ENCODE measurements at places on chromosomes 3 and 15.

DNA sequence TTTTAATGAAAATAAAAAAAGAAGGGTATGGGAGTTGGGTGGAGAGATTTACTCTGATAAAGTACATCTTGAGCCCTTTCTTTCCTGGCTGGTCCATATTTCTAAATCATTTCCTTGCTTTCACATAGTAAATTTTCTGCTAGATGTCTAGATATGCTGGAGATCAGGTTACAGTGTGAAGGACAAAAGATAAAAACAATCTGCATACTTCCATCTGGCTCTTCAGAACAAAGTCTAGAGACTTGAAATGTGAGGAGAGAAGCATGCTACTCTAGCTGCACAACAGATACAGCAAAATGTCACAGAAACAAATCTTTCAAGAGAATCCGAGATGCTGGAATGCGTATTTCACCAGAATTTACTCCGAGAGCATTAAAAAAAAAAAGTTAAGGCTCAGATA lies 42.2 kb downstream of the FOXP1 start:
- no peak for DNase-seq

DNA sequence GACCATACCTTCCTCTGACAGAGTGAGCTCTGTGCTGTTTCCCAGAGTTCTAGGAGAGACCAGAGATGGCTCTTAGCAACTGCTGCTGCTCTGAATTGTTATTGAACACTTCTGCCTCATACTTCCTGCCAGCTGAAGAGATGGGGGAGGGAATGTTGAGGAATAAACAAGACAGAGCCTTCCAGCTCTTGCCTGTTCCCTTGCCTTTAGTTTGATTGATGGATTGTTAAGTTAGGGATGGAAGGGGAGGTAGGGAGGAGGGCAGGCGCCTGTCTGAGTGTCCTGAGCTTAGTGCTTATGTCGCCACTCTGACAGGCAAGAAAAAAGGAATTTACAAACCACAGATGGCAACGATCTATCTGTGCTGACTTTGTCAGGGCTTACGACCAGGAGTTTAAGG lies 42.8 kb downstream of the ZNF609 start:
- no peak for DNase-seq

DNA sequence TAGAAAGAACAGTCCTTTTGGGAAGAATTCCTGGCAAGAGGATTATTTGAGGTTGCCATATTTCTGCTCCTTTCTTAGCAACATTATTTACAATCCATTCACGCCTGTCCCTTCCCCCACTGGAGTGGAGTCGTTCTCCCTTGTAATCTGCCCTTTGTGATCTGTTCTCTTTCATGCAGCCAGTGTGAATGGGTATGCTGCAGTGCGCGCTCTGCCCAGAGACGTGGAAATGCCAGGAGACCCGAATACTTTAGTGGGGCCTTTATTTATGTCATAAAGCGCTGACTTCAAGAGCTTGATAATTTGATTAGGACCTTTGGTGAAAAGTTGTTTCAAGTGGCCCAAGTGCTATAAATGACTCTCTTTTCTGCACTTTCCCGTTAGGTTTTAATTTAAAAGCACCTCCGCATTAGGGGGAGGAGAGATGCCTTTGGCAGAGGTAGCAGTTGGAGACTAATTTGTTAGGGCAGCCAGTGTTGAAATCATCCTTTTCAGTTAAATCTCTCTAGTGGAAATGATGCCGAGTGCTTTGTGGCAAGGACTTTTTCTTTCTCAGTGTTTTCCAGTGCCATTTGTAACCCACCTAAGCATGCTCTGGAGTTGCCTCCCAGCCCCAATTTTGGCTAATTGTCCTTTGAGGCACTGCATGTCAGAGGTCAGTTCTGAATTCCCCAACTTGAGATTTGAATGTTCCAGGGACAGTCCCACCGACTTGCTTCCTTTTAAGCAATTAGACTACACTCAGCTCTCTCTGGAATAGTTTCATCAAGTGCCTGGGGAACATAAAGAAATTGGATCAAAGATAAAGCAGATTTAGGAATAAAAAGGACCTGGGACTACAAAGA lies 52.4 kb downstream of the PSMD6 start:
- no peak for DNase-seq

- peak; percentile 51 for DNase-seq
These were observed 26.4 kb upstream of the ATP8B4 start for GRCh38 chr15:50145451-50145872.

DNA sequence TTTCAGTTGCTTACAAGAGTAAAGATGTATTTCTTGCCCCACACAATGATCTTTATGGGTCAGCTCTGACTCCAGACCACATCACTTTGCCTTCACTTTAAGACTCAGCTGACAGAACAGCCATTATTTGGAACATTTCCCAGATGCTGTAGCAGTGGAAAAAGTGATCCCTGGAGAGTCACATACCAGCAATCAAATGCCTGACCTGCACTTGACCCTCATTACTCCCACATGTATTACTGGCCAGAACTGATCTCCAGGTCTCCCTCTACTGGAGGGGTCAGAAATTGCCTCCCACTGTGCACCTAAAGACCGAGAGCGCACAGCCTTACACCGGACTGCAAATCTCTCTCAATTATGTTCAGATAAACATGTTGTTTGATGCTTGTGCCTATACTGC lies 88.6 kb upstream of the ZNF385D start:
- peak; percentile 97 for DNase-seq

GRCh38 chr3:156304406-156304805 lies 184.0 kb downstream of the KCNAB1 start:
- peak; percentile 62 for DNase-seq

GRCh38 chr3:39762537-39763070 lies 46.8 kb upstream of the MYRIP start:
- no peak for DNase-seq

- no peak for DNase-seq
These were observed 19.9 kb downstream of the ZNF710 start for GRCh38 chr15:90020936-90021507.

DNA sequence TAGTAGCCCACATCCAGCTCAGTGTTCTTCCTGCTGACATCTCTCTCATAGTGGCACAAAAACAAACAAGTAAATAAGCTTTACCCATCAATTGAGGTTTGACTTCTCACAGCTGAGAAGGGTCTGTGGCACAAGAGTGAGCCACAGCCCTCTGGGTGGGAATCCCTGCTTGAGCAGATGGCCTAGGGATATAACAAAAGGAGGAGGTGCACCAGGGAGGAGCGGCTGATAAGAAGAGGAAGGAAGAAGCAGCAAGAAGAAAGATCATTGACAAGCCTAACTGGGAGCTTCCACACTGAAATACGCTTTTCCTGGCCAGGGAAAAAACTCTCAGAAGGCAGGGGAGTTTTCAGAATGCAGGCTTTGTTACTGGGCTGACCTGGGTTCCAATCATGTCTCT lies 279.8 kb downstream of the UACA start:
- no peak for DNase-seq

DNA sequence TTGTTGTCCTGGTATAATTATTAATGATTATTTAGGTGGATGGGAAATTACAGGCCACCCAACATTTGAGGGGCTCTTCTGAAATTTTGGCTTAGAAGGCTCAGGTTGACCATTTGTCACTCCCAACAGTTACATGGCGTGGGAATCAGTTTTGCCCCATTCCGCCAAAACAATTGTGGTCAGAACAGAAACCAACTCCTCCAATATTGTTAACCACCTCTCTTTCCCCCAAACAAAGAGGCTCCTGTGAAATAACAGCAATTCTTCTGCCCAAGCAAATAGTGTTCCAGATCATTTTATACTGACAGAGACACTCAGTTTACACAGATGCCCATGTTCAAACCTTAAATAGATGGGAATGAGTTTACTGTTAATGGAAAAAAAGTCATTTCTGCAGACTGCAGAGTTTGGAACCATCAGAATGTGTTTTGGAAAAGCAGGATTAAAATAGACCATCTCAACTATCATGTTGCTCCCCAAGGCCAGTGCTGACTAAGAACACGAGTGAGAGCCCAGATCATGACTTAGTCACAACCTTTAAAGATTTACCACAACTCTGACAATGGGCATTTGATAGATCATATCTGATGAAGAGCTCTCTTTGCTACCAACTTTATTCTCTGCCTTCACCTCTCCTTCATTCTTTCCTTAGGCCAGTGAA lies 102.1 kb downstream of the DUT start:
- no peak for DNase-seq

- DNase-seq, result no peak
These were observed 318.2 kb upstream of the KCNH8 start for GRCh38 chr3:18830087-18830486.

- DNase-seq, result no peak
These were observed 228.0 kb upstream of the LRRFIP2 start for GRCh38 chr3:37402351-37402750.

GRCh38 chr3:42411429-42411828 lies 1.0 kb upstream of the LYZL4 start:
- DNase-seq, result no peak

- peak; percentile 0 for DNase-seq
These were observed 40.6 kb upstream of the ADCY5 start for GRCh38 chr3:123489400-123490004.

DNA sequence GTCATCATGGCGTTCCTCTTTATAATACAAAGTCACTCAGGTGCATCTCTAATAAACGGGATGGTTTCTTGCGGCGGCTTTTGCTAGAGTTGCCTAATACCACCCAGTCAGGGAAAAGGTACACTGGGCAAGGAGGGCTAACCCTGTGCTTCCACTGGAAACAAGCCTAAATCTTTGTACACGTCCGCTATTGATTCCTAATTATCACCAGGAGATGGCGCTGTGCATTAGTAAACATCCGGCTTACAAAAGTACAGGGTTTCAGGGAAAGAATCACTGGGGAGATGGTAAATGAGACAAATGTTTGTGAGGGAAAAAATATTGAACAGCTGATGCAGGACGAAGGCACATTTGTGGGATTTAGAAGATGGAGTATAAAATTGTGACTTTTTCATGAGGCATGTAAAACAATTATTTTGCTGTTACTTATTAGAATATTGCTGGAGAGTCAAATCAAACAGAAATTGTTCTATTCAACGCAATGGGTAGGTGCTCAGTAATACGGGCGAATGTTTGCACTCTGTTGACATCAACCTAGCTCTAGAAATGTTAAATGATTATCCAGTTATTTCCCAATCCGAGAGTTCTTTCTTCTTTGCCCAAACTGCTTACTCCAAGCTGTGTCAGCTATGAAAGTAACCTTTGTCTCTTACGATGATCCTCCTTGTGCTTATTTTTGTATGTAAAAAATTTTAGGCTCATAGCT lies 50.6 kb downstream of the GMNC start:
- peak; percentile 20 for DNase-seq

GRCh38 chr15:67177752-67178151 lies 76.7 kb downstream of the AAGAB start:
- DNase-seq, result no peak

DNA sequence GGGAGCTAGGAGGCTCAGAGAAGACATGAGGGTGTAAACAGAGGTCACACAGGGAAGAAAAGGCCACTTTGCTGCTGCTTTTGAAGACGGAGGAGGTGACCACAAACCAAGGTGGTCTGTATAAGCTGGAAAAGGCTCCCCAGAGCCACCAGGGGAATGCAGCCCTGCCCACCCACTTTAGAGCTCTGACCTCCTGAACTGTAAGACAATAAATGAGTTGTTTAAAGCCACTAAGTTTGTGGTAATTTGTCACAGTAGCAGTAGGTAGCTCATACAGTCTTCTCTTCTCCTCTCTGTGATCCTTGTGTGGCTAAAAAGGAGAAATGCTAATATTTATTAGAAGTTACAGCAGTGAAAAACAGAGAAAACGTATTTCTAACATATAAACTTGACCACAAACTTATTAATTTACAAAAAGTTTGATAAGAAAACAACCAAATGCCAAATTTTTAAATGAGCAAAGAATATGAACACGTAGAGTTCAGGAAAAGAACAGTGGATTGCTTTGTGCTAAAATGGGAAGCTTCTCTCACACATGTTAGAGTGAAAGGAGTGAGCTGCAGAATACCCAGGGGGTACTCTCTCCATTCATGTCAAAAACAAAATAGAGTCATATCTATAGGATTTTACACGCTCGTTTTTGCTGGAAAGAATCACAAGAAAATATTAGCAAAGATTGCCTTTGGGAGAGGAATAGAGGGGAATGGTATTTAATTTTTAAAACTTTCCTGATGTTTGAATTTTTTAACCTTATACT lies 71.0 kb downstream of the NOX5 start:
- no peak for DNase-seq

DNA sequence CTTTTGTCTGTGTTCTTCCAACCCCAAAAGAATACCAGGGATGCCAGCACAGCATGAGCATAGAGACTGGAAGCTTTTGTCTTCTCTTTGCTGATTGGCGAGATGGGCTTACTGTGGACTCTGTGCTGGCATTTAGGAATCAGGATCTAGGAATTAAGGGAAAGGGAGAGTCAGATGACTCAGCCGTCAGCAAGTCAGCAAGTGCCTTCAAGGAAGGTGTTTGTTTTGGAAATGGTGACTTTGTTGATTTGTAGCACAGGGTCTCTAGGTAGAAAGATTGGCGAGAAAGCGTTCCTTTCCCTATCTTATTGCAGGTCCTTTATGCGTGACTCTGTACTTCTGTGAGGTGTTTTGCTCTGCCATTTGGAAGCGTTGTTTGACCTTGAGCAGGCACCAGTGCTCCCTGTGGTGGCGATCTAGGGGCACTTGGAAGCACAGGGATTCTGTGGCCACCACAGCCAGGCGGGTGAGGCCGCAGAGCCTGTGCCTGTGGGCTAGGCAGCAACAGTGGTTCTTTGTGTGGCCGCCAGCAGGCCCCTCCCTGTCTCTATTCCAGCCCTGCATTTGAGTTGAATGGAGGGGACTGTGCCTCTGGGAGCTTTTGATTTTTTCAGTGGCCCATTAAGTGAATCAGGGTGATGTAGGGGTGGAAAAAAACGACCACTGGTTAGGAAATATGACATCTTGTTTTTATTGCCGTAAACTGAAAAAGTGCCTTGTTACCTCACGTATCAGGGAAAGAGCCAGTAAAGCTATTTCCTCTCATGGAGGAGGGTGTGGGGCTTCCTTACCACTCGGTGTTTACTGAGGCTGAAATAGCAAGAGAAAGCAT lies 19.0 kb downstream of the FAN1 start:
- DNase-seq, result peak; percentile 79

- no peak for DNase-seq
These were observed 80.6 kb downstream of the ADAMTSL3 start for GRCh38 chr15:83734487-83734886.

- no peak for DNase-seq
These were observed 22.1 kb downstream of the MAP2K1 start for GRCh38 chr15:66408675-66409282.
